ENCODE measurements at places on chromosomes 5 and 9.

- no peak for DNase-seq
Measured at GRCh38 chr5:116462500-116462899, 112.1 kb downstream of the SEMA6A start.

DNA sequence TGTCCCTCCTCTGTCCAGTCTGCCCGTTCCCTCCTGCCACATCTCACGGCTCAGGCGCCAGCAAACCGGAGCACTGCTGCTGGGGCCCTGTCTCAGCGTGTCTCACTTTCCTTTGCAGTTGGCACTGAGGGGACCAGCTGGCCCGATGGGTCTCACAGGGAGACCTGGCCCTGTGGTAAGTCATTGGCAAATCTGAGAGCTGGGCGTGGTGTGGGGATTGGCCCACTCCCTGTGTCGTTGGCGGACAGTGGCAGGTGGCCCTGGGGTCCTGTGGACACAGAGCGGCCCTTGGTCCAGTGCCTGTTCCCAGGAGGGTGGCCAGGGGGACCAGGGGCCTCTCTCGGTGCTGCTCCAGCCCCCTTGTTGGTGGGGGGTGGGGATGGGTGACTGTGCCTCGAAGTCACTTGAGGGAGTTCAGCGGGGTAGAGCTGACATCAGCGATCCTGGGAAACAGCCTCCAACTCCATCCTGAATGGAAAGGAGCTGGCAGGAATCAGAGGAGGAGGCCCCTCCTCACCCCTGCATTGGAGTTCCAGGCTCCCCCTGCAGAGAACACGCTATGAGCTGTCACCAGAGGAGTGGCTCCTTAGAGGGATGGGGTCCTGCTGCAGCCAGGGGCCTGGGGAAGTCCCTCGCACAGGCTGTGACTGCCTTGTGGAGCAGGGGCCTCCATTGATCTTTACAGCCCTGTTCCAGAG, 111.0 kb downstream of the COL5A1 start:
- DNase-seq, result no peak

DNA sequence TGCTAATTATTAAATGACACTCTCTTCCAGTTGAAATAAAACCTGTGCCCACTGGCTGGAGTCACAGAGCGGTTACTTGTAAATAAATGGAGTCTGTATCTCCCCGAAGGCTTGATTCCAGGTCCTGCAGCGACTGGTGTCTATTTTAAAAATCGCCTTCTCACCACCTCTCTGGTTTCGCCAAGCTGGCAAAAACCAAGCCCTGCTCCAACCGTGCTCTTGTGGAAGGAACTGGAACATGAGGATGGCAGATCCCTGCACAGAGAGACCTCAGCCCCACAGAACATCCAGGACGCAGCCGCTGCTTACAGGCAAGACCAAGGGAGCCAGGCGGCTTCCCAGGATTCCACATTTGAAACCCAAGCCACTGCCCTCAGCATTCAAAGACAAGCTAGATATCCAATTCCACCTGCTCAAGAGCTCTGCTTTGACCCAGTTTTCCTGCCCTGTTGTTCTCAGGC, 15.0 kb downstream of the SEMA4D start:
- DNase-seq, result no peak

GRCh38 chr9:120571443-120572257, 8.3 kb downstream of the CDK5RAP2 start:
- DNase-seq, result no peak

- no peak for DNase-seq
Measured at GRCh38 chr9:92165484-92165883, 50.3 kb upstream of the SPTLC1 start.

- no peak for DNase-seq
Measured at GRCh38 chr5:173453167-173453566, 125.0 kb upstream of the STC2 start.

GRCh38 chr5:54311176-54311677, 854 bp upstream of the ARL15 start:
- no peak for DNase-seq

DNA sequence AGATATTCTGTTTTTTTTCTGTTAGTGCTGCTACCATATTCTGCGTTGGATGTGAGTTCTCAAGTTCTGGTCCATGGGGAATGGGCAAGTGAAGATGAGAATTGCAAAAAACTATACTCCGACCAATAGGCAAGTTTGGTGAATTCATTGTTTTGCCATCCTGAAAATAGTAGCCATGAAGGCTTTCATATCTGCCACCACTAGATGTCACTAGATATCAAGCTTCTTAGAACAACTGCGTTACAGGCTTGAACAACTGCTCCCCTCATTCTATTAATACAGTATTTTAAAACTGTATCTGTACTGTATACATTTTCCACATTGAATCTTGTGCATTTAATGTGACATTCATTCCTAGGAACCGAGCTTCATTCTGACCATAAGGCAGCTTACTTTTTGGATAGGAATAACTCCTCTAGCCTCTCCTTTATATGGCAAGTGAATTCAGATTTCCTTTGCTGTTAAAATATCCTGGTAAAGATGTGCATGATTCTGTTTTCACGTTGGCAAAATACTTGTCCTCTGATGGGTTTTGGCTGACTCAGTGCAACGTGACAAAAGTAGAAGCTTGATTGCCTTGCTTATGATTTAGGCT, 163.6 kb downstream of the SREK1 start:
- no peak for DNase-seq

Data from right atrium auricular region (tissue), 2 donors.